ENCODE measurements at places on chromosomes 12 and 14. TPM values are rescaled to one million over a fixed set of nuclear protein-coding genes. Genes with fewer than 3 reads are reported as not detected.

- DNase-seq: peak; percentile 57
Measured at GRCh38 chr12:11652351-11653040, 3.0 kb downstream of the ETV6 start.

- no peak for DNase-seq
Measured at GRCh38 chr14:91374287-91374878, 43.2 kb downstream of the CCDC88C start.

DNA sequence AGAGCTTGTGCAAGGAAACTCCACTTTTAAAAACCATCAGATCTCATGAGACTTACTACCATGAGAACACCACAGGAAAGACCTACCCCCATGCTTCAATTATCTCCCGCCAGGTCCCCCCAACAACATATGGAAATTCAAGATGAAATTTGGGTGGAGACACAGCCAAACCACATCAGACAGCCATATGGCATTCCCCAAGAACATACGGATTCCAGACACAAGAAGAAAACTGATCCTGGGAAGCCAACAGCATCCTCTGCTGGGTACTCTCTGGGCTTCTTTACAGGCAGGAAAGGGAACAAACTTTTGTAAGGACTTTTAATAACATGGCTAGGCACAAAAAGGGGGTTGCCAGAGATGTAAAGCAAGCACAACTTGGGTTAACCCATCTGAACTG lies 127.2 kb downstream of the TMEM132C start:
- no peak for DNase-seq

DNA sequence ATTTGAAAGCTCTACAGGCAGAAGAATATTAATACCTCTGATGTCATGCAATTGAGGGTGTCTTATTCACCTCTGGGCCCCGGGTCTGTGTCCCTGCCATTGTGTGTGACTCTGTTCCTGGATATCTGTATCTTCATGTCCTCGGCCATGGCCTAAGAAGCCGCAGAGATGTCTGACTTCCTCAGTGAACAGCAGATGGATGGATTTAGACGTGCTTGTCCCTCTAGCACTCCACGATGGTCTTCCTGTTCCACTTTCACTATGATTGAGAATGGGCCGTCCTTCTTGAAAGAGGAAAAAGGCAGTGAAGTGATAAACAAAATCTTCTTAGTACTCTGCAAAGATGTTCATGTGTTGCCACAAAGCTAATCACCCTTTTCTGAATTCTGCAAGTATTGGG lies 217.4 kb downstream of the SLC41A2 start:
- no peak for DNase-seq

DNA sequence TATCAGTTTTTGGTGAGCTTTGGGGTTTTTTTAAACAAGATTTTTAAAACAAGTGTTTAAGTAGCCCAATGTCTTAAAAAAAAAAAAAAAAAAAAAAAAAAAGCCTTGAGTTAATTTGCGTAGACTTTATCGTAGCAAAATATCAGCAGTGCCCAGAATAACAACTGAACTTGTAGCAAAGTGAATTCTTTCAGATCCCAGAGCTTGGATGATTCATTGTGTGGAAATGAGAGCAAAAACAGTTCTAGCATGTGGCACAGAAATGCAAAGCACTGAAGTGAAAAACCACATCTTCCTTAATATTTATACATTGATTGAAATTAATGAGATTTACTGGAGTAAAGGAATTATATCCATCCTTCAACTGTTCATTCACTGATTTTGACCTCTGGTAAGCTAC lies 258.1 kb downstream of the EGLN3 start:
- DNase-seq: peak; percentile 24

DNA sequence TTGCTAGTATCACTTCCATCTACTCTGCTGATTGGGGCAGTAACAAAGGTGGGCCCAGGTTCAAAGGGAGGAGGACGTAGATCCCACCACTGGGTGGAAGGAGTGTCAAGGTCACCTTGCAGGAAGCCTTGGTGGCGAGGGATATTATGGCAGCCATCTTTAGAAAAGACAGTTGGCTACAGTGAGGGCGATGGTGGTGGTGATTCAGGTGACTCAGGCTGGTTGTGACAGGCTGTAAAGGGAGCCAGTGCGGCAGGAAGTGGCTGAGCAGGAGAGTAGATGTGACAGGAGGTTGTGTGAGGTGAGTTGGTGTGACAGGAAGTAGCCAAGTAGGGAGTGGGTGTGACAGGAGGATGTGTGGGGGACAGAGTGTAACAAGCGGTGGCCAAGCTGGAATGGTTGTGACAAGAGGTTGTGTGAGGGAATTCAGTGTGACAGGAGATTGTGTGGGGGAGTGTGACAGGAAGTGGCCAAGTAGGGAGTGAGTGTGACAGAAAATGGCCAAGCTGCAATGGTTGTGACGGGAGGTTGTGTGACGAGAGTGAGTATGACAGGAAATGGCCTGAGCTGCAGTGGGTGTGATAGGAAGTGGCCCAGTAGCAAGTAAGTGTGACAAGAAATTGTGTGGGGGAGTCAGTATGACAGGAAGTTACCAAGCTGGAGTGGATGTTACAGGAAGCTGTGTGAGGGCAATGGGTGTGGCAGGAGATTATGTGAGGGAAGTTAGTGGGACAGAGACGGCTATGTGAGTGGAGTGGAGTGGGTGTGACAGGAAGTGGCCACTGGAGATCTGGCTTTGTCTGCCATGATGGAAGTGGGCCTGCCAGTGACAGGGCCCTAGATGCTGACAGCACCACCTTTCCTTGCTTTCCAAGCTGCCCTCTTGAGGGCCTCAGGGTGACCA lies 136.5 kb upstream of the MYL2 start:
- DNase-seq: no peak

- no peak for DNase-seq
Measured at GRCh38 chr12:5593086-5593485, 161.2 kb downstream of the NTF3 start.

DNA sequence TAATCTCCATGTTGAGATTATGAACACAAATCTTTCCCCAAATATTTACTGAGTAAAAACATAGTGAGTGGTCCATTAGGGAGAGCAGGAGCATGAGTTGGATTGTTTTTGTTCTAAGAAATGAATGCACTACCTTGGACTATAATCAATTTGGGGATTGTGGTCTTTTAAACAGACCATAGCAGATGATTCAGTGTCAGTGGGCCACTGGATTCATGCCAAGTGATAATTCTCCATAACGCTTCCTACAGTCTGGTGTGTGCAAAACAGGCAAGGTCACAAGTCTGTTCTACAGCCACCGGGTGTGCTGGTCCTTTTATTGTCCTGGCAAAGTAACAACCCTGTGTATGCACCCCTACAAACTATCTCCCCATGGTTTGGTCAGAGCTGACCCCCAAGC lies 266.3 kb downstream of the APAF1 start:
- no peak for DNase-seq

Gene DEPDC4
- 0.17 TPM for total RNA-seq
